Daoy (cell line): ENCODE measurements at places on chromosomes 3 and 15.
A peak's percentile ranks its signal among the peaks of the same experiment; 100 is the strongest.

DNA sequence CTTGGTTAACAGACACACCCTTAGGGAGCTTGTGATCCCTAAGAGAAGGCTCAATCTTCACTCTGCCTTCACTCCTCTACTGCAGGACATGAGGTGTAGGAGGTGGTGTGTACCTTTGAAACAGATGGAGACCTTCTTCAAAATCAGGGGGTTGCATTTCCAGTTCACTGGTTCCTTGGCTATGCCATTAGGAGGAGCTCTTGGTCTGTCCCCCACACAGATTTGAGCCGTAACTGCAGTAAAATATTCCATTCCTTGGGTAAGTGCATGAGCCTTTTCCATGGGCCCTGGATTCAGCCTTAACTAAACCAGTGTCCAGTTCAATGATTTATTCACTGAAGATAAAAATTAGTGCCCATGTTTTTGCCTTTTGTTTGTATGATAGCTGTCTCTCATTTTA, 144.6 kb downstream of the MCTP2 start:
- no peak for DNase-seq

GRCh38 chr3:10119376-10119775, 3.9 kb downstream of the BRK1 start:
- DNase-seq: no peak

GRCh38 chr15:78131295-78132061, at the start of gene CIB2:
CIB2 (minus strand) TSS chr15:78131445; CDS start chr15:78131215, 230 bp downstream.
- DNase-seq: peak; percentile 83

DNA sequence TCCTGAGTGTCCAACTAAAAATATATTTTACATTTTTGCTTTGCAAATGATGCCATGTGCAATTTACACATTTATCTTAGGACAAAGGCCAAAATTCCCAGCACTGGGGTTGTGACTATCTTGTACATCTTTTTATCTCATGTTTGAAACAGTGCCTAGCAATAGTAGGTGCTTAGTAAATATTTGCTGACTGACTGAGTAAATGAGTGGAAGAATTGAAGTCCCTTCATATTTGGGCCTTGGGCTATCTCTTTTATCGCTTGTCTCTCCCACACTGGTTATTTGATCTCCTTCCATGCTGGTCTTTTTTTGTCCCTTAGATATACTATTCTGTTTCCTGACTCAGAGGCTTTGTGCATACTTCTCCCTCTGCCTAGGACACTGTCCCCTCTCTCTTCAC, 213.1 kb upstream of the GOLGA6L4 start:
- no peak for DNase-seq

DNA sequence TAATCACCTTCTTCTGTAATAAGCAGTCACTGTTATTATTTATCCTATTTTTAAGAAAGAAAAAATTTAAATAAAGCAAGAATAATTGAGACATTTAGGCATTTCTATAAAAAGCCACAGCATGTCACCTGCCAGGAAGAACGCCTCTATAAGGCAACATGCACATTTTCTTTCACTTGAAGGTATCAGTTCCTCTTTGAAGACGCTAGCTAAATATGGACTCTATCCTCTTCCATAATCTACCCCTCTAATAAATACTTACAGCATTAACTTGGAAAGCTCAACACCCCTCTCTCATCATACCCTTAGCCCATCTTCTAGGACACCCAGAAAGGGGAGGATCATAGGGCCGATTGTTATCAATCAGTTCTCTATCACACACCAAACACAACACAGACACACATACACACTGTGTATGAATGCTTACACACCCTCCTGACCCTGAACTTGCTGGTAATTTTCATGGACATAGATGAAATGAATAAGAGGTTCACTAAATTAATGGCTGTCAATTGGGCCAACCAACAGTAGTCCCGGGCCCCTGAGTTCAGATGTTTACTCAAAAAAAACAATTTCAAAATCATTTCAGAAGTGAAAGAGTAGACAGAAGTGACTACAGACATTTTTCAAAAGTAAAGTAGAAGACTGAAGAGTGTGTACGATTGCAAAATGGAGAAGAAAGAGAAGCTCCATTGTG, 102.5 kb downstream of the ZMAT3 start:
- DNase-seq: no peak

DNA sequence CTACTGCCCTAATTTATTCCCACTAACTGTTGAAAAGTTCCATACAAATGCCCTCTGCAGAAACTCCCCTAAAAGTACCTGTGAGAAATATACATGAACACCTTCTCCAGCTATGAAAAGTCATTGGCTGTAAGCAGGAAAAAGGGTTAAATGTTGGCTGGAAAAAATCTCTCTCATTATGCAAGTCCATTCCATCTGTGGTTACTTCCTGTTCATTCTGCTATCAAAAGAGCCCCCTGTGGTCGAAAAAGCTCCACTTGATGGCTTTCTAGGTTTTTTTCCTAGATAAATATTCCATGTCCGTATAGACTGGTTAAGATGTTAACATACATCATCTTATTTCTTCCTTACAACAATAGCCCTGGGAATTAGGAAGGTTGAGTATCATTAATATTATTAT, 56.2 kb upstream of the AKAP13 start:
- DNase-seq: no peak

GRCh38 chr3:194165271-194166018, 29.5 kb downstream of the HES1 start:
- DNase-seq: no peak

DNA sequence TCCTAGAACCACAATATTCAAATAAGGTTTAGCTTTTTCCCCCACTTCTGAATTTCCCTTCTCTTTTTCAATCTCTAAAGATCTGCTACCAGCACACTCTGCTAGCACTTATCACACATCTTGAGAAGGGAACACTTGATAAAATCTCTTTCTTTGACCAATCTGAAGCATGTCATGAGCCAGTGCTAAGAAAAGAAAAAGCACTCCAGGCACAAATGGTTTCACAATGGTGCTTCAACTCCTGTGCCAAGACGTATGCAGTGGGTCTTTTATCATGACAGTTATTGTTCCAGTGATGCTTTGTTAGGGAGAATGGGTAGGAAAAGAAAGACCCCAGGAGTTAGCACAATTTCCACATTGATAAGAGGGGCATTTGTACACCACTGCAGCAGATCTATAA, 248.4 kb downstream of the ZNF385D start:
- no peak for DNase-seq

DNA sequence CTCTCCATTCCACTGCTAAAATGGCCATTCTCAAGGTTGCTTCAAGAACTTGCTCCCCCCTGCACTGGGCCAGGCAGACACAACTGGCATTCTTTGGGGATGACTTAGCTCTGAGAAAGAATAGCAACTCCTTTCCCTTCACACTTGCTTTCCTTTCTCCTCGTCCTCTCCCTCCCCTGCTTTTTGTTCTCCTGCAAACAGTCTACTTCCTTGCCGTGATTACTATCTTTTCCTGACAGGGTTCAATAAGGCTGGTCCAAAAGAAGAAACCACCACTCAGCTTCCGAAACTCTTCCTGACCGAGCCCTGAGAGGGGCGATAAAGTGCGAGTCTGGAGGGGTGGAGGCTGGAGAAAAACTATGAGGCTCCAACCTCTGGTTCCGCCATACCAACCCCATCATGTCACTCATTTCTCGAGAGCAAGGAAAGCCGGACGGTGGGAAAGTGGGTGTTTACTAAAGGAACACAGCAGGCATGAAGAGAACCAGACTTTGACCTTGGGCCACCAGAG, 5.0 kb downstream of the AMOTL2 start:
- peak; percentile 62 for DNase-seq

GRCh38 chr3:159637883-159638542, 350.6 kb upstream of the IL12A start:
- DNase-seq: peak; percentile 49

GRCh38 chr3:101104321-101104720, 111.1 kb upstream of the ABI3BP start:
- DNase-seq: no peak

DNA sequence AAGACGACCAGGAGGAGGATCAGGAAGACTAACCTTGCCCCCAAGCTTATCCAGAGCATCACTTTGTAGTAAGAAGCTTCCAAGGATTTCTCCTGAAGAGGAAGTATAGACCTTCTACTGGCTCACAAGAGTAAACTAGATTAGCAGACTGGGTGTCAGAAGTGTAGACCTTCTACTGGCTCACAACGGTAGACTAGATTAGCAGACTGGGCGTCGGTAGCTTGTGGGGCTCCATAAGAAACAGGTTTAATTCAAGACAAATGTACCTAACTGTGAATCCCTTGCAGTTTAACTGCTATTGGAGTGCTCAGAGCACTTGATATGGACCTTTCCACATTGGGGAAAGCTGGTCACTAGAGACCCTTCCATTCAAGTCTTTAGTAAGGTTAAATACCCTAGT, 12.9 kb downstream of the FBXO40 start:
- DNase-seq: no peak

GRCh38 chr15:98504998-98505397, 143.3 kb upstream of the IGF1R start:
- DNase-seq: no peak

- no peak for DNase-seq
These were observed 296.6 kb downstream of the ZNF621 start for GRCh38 chr3:40821315-40821714.

GRCh38 chr3:41808152-41808551, 153.8 kb downstream of the ULK4 start:
- DNase-seq: peak; percentile 17
